Neural cell (in vitro differentiated cells): ENCODE measurements at places on chromosomes 5 and 9. TPM values are rescaled to one million over a fixed set of nuclear protein-coding genes. Genes with fewer than 3 reads are reported as not detected.

The CLIC3 gene
- polyA plus RNA-seq = not detected in 2 replicates

The ACOT12 gene
- 1.2 and 3.0 TPM in 2 replicates for polyA plus RNA-seq

The LTC4S gene
- 5.9 TPM in 1 of 2 replicates, not detected in the other for polyA plus RNA-seq

The GPRIN1 gene
- 32.3 and 42.8 TPM in 2 replicates for polyA plus RNA-seq

The PRLR gene
- polyA plus RNA-seq = 0.50 and 0.78 TPM in 2 replicates

The SPATA31C1 gene
- not detected in 2 replicates for polyA plus RNA-seq

The SLC36A3 gene
- not detected in 2 replicates for polyA plus RNA-seq

The PLPP1 gene
- polyA plus RNA-seq = 33.9 and 42.9 TPM in 2 replicates

The SPINK4 gene
- not detected in 2 replicates for polyA plus RNA-seq

The PCDHA9 gene
- polyA plus RNA-seq = 0.56 and 0.88 TPM in 2 replicates

The CERCAM gene
- polyA plus RNA-seq = 1.1 and 1.8 TPM in 2 replicates

The PCDHGA11 gene
- 0.32 and 0.62 TPM in 2 replicates for polyA plus RNA-seq

The C5orf34 gene
- polyA plus RNA-seq = 10.4 and 12.7 TPM in 2 replicates

The CAMLG gene
- polyA plus RNA-seq = 79.0 and 104 TPM in 2 replicates

The DNM1 gene
- polyA plus RNA-seq = 104 and 180 TPM in 2 replicates

The HMMR gene
- polyA plus RNA-seq = 2.6 and 3.5 TPM in 2 replicates

The LCN10 gene
- not detected in 2 replicates for polyA plus RNA-seq

The LIFR gene
- 5.8 and 6.1 TPM in 2 replicates for polyA plus RNA-seq

The PLAC8L1 gene
- 0.93 and 1.2 TPM in 2 replicates for polyA plus RNA-seq

The OR1Q1 gene
- polyA plus RNA-seq = not detected in 2 replicates

The ECSCR gene
- polyA plus RNA-seq = not detected in 2 replicates

The TAF1L gene
- polyA plus RNA-seq = not detected in 2 replicates

The PCDHB15 gene
- polyA plus RNA-seq = 11.2 and 13.7 TPM in 2 replicates

The EQTN gene
- not detected in 2 replicates for polyA plus RNA-seq

The ABLIM3 gene
- polyA plus RNA-seq = 15.3 and 17.7 TPM in 2 replicates
